Suppressor macrophage treated with lipopolysaccharide for 1 hour (primary cell): ENCODE measurements at places on chromosomes 5 and 9.

- DNase-seq, result peak; percentile 93
These were observed 15.0 kb upstream of the FBP1 start for GRCh38 chr9:94654165-94654894.

- no peak for DNase-seq
These were observed 8.8 kb downstream of the GARNL3 start for GRCh38 chr9:127273326-127273725.

- peak; percentile 93 for DNase-seq
These were observed 20.5 kb upstream of the PSD2 start for GRCh38 chr5:139774980-139775661.

GRCh38 chr5:2517451-2517850 lies 234.0 kb downstream of the IRX2 start:
- DNase-seq, result no peak

DNA sequence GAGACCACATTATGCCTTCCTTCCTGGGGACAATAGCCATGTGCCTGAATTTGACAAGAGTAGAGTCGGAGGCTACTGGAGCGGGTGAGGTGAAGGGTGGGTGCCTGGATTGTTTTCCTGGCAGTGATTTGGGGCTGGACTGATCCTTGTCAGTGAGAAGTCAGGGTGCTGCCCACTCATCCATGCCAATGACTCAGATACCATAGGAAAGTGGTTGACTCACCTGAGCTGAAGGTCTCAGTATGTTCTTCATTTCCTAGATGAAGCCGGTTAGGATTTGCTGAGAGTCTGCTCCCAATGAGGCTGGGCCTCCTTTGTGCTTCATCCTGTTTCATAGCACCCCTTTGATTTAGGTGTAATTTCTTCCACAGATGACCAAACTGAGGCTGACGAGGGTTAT lies 366.0 kb downstream of the KDM4C start:
- no peak for DNase-seq

DNA sequence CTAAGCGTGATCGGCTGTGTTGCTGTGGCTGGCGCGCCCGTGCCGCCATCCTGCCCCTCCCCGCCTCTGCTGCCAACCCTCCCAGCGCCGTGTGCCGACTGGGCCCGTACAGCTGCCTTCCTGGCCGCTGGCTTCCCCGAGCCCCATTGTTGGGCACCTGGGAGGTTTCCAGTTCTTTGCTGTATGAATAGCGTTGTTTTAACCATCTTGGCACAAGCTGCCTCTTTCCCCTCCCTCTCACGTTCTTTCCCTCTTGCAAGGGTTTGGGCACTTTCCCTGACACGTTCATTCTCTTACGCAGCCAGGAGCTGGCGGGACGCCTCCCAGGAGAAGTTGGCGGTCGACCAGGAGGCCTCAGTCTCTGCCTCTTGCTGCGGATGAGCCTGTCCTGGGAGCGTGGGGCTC lies 43.1 kb upstream of the RXRA start:
- no peak for DNase-seq

DNA sequence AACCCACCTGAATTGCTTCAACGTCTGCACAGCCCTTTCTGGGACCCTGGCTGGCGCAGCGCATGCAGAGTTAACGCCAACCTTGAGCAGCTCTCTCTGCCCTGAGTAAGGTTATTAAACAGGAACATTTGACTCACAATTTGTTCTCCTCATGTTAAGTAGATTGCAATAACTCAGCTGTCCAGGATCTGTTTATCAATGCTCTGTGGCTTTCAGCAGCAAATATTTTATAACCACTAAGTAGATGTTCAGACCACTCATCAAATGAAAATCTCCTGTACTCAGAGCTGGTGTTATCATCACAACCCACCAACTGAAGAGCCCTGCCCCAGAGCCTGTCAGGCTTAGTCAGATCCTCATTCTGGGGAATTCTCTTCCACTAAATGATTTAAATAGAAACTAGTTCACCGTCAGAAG lies 403.0 kb downstream of the ZNF608 start:
- no peak for DNase-seq

GRCh38 chr5:31204958-31205357 lies 11.5 kb downstream of the CDH6 start:
- DNase-seq, result no peak

DNA sequence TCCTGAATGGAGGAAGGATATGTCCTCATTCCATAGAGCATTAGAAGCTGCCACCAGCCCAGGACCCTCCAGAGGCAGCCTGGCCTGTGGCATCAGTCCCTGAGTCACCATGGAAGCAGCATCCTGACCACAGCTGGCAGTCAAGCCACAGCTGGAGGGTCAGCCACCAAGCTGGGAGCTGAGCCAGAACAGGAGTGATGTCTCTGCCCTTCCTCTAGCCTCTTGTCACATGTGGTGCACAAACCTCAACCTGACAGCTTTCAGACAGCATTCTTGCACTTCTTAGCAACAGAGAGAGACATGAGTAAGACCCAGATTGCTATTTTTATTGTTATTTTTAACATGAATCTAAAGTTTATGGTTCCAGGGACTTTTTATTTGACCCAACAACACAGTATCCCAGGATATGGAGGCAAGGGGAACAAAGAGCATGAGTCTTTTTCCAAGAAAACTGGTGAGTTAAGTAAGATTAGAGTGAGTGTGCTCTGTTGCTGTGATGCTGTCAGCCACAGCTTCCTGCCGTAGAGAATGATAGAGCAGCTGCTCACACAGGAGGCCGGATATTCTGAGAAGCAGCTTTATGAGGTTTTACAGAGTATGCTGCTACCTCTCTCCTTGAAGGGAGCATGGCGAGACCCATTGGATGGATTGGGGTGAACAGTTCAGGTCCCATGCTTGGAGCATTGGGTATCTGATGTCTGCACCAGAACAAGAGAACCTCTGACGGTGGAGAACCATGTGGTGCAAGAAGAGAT lies 13.0 kb upstream of the CYFIP2 start:
- DNase-seq, result peak; percentile 42

DNA sequence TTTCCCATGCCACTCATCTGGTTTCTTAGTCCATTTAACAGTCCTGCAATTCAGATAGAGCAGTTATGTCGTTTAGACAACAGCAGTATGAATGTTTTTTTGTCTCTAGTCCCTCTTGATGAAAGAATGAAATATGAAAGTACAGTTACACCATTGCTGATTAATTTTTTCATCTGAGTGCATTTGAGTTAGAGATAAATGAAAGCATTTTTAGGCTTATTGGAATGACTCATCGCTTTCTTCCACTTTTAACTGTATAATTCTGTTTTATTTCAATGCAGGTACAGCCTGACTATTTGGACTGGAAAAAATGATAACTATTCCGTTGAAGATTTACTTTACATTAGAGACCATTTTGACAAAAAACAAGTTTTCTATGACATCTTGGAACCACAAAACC lies 28.7 kb downstream of the ANKRD34B start:
- no peak for DNase-seq
